ENCODE measurements at places on chromosomes 3 and 15.
A peak's percentile ranks its signal among the peaks of the same experiment; 100 is the strongest.

- DNase-seq, result no peak
Observed at GRCh38 chr15:83716605-83717004, 62.7 kb downstream of the ADAMTSL3 start.

DNA sequence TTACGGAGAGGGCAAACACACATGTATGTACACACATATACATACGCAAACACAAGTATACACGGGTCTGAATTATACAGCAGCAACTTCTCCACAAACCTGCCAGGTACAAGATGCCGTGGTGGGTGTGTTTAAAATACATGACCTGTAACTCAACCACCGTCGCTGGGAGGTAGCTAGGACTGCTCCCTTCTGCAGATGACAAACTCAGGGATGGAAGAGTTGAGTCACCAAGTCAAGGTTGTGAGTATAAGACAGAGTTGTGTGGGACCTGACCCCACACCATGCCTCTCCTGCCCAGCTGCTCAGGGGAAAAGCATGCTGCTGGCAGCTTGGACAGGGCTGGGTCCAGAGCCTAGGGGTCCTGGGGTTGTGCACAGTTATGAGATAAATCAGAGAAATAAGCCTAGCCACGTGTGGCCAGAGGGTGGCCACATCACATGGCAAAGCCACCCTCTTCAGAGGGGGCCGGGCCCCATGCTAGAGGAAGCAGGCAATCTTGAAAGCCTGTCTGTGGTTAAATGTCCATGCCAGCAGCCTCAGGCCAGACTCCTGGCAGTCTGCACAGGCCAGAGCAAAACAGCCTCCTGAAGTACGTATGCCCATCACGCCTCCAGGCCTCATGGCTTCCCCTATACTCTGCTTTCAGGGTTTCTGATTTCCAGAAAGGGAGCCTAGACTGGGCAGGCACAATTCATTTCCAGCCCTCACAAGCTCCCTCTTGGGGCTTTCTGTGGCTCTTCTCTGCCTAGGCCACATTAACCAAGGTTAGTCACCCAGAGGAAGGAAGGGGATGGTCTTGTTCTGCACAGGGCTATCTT lies 107.7 kb upstream of the RPL32 start:
- DNase-seq, result no peak

DNA sequence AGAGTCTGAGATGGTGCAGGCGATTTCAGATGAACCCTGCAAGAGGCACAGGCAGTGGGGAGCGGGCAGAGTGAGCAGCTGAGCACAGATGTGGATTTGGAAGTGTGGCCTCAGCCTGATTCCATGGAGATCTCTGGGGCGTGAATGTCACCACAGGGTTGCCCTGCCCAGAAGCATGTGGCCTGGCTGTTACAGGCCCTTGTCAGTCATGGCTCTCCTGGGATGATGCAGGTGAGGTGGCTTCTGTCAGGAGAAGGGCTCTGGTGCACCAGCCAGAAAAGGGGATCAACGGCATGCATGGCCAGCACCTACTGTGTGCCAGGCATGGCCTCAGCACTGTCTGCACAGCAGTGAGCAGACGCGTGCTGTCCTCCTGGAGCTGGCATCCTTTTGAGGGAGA lies 11.9 kb downstream of the HDAC11 start:
- no peak for DNase-seq

- DNase-seq, result no peak
Observed at GRCh38 chr3:160649596-160649995, 27.4 kb upstream of the ARL14 start.

DNA sequence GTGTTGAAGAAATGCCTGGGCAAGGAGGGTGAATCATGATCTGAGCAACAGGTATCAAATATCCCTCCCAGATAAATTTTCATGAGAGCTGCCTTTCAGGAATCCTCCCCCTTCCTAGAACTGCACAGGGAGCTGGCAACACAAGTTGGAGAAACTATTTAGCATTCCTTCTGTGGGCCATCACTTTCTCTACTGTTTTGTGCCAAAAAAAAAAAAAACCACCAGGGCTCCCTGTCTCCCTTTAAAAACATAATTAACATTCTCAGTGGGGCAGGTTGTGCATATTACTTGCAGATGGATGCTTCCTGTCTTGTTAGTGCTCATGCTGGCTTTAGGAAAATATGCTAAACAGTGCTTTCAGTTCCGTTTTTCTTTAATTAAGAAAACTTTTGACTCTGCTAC lies 234.9 kb upstream of the LMCD1 start:
- peak; percentile 35 for DNase-seq

GRCh38 chr3:190424108-190424477 lies 25.6 kb downstream of the TMEM207 start:
- DNase-seq, result no peak

DNA sequence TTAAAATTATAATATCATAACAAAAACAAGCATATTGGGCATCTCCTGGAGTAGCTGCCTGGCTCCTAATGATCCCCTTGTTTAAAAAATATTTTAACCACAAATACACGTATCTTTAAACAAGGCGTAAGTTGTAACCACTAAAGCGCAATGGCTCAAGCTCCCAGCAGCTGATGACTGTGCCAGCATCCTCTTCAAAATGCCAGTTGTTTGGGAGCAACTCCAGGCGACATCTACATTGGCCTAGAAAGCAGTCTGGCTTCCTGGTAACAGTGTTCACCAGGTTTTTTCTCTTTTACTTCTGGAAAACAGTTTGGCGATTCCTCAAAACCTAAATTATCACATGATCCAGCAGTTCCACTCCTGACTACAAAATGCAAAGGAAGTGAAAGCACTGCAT lies 13.8 kb downstream of the PCOLCE2 start:
- no peak for DNase-seq

- no peak for DNase-seq
Observed at GRCh38 chr3:15007681-15008141, 57.4 kb downstream of the MRPS25 start.

DNA sequence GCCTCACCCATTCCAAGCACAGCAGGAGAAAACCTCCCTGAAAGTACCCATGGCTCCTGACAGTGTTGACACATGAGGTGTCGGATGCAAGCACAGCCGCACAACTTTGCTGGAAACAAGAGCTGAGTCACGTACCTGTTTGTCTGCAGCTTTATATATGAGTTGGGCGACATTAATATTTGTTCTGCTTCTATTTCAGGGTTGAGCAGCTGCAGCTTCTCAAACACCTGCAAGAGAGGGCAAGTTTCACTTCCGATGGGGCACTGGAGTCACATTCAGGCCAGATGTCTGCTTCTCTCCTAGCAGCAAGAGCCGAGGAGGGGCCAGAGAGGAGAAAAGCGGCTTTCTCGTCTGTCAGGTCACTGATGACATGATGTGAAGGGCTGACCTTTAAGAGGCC lies 88.0 kb downstream of the NUP210 start:
- DNase-seq, result no peak

DNA sequence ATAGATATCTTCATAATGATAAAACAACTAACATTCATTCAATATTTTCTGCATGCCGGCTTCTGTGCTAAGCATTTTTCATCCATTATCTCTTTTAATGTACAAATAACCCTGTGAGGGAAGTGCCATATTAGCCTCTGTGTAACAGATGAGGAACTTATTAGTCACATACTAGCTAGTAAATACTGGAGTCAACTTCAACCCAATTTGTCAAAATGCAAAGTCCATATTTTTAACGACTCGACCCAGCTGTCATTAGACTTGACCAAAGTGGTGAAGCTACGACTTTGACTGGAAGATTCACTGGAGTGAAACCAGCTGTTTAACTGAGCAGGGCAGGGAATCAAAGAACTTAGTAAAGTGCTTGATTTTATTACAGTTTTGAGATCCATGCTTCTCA lies 41.6 kb downstream of the PARP15 start:
- no peak for DNase-seq

DNA sequence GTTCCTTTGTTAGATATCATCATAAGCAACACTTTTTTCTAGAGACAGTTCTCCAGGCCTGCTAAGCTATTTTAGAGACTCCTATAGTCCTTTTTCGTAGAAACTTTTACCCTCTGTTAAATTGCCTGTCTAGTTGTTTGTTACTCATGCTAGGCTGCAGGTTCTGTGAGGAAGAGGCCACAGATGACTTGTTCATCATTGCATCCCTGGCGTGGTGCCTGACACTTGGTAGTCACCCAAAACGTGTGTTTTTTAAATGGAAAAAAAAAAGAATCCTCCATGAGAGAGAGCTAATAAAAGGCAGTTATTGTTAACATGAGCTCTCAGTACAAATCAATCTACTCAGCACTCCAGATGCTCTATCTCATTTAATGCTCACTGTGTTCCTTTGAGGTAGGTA lies 35.1 kb downstream of the CCDC54 start:
- no peak for DNase-seq

DNA sequence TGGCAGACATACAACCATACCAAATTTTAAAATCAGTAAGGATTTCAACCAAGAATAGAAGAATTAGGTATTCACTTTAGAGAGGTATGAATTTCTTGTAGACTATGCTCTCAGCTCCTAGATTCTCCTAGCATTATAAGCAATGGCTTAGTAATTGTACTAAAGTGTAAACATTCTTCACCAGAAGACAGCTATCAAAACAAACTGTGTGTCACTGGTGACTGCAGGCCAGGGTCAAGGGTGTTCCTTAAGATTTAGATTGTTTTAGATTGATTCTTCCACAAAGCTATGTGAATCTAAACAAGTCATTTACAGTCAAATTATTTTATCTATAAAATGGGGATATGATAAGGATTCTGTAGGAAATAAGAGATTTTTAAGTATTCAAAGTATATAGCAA lies 23.1 kb upstream of the GP5 start:
- no peak for DNase-seq

- DNase-seq, result no peak
Observed at GRCh38 chr3:4140921-4141320, 162.2 kb upstream of the SETMAR start.

GRCh38 chr3:170021083-170021482 lies 16.7 kb upstream of the GPR160 start:
- no peak for DNase-seq

- peak; percentile 51 for DNase-seq
Observed at GRCh38 chr15:98442379-98442833, 205.9 kb upstream of the IGF1R start.

- DNase-seq, result no peak
Observed at GRCh38 chr3:64266983-64267382, 41.7 kb upstream of the PRICKLE2 start.

Data from HS-27A (cell line).